ENCODE measurements at places on chromosomes 5 and 9.
A peak's percentile ranks its signal among the peaks of the same experiment; 100 is the strongest.

- DNase-seq: no peak
Observed at GRCh38 chr9:91489361-91489899, 65.8 kb upstream of the NFIL3 start.

DNA sequence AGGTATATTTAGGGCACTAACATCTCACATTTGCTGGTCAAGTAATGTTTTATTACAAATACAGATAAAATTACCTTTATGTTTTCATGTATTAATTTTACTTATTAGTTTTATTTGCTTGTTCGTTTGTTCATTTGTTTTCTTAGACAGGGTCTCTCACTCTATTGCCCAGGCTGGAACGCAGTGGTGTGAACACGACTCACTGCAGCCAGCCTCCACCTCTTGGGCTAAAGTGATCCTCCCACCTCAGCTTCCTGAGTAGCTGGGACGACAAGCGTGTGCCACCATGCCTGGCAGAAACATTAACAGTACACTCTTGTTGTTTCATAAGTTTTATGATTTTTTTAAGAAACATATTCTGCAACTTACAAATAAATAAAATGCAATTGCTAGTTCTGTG lies 123.2 kb downstream of the ZNF608 start:
- no peak for DNase-seq

GRCh38 chr9:87567001-87567400 lies 69.3 kb downstream of the DAPK1 start:
- no peak for DNase-seq

DNA sequence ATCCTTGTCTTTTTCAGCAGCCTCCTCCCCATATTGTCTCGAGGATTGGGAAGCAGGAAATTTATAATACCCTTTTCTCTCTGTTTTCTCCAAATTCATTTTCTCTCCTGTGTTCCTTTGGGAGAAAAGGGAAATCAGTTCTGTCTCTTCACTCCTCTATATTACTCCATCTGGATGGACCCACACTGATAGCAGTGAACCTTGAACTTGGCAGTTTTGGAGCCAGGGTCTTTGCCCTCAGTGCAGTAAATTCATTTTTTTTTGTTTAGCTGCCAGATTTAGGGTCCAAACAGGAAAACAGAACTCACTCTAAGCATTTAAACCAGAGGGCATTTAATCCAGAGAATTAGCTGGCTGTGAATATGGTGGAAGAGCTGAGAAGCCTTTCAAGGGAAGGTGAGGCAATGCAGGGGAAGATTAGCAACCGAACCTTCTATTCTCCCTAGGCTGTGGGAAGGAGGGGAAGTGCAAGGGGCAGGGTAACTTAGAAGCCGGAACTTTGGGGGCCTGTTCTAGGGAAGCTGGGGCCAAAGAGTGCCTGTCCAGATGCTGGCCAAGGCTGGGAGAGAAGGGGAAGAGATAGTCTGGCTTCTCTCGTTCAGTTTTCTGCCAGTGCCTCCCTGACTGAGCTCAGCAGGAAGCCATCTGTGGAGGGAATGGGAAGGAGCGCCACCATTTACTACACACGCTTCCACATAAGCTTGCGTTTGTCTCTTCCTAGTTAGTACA lies 16.3 kb upstream of the NPR2 start:
- DNase-seq: no peak

DNA sequence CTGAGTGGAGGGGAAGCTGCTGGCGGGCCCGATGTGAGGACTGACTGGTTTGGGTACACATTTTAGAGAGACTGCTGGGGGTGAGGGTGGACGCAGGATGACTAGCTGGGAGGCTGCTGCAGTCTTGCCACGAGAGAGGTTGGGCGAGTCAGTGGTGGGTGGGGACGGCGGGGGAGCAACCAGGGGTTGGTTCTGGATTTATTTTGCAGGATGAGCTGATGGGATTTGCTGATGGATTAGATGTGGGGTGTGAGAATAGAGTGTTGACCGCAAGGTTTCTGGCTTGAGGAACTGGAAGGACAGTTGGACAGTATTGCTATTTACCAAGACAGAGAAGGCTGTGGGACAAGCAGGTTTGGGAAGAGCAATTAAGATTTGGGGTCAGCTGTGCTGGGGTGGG lies 5.8 kb upstream of the NDST1 start:
- no peak for DNase-seq

- no peak for DNase-seq
Observed at GRCh38 chr5:115551415-115551814, 6.8 kb upstream of the FEM1C start.

- no peak for DNase-seq
Observed at GRCh38 chr5:96157077-96157780, 195.6 kb upstream of the ELL2 start.

GRCh38 chr5:176152191-176152929 lies 85.9 kb upstream of the SIMC1 start:
- no peak for DNase-seq

DNA sequence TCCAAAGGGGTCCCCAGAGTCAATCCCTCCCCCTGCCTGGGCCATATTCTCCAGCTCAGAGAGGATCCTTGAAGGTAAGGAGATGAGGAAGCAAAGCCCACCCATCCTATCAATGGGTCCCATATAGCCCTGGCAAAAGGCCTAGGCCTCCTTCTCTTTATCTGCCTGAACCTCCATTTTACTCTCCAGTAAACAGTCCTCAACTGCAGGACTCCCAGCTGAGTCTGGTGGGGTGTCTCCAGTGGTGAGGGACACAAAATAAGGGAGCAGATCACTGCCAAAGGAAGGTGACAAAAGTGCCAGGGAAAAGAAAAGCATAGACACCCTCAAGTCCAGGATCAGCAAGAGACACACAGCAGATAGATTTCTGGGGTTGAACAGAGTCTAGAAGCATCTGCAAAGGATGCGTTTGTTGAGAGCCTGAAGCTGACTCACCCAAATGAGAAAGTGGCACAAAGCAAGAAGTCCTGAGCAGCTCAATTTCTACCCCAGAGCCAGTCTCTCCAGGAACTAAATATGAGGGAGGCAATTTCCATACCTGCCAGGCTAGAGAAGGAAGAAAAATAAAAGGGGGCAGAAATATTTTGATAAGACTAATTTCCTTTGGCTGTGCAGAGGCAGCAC lies 2.7 kb upstream of the EBF1 start:
- DNase-seq: no peak

- DNase-seq: no peak
Observed at GRCh38 chr9:84412654-84413053, 72.1 kb upstream of the SLC28A3 start.

- DNase-seq: no peak
Observed at GRCh38 chr5:44536650-44537260, 147.5 kb upstream of the FGF10 start.

GRCh38 chr5:154487541-154487940 lies 9.5 kb upstream of the HAND1 start:
- no peak for DNase-seq

DNA sequence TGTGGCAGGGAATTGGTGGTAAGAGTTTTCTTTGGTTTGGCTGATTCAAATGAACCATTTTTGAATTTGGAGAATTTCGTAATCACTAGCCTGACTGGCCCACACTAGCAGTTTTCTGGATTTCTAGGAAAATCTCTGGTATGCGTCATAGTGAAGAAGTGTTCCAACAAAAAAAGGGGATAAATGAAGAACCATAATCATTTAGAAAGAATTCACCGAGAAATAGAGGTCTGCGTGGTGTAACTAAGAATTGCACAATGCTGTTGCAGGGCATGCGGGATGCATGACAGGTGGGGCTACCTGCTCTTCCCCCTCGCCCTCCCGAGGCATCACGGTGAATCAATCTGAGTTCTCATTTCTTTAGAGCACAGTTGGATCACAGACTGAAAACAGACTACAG lies 232.3 kb upstream of the PAPPA start:
- DNase-seq: no peak

- no peak for DNase-seq
Observed at GRCh38 chr9:7785813-7786212, 13.8 kb downstream of the DMAC1 start.

DNA sequence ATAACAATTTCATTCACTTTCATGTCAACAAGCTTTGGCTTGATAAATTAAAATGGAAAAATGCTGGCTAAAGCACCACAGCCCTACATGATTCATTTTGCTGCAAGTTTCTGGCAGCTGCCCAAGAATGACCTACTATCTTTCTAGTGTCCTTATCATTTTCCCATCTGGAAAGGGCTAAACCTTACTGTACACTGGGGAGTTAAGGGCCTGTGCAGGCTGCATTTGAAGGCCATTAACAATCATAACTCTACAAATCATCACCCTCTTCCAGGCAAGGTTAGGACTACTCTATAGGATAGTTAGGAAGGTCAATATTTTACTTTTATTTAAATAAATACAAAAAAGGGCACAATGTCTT lies 579.7 kb upstream of the ZNF608 start:
- DNase-seq: no peak

- DNase-seq: no peak
Observed at GRCh38 chr5:39430461-39430860, 5.7 kb upstream of the DAB2 start.

- no peak for DNase-seq
Observed at GRCh38 chr9:99954819-99955218, 48.4 kb downstream of the STX17 start.

- peak; percentile 62 for DNase-seq
Observed at GRCh38 chr9:89388084-89388867, 70.0 kb downstream of the SECISBP2 start.

DNA sequence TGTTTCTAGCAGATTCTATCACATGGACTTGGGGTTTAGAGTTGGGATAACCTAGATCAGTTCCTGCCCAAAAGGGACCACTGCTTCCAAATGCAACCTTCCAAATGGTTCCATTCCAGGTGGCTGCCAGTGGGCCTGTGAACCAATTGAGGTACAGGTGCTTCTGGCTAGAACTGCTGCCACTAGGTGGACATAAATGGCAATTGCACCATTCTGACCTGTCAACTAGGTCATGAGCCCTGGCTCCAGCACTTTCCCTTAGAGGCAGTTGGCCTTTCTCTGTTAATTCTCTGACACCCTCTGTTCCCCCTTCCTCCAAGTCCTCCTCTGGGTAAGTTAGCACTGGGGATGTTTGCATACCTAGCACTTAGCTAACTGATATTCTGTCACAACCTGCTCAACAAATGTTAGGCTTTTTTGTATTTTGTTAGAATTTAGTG lies 16.6 kb upstream of the HEMGN start:
- no peak for DNase-seq

GRCh38 chr9:75169623-75170022 lies 81.3 kb downstream of the OSTF1 start:
- no peak for DNase-seq

DNA sequence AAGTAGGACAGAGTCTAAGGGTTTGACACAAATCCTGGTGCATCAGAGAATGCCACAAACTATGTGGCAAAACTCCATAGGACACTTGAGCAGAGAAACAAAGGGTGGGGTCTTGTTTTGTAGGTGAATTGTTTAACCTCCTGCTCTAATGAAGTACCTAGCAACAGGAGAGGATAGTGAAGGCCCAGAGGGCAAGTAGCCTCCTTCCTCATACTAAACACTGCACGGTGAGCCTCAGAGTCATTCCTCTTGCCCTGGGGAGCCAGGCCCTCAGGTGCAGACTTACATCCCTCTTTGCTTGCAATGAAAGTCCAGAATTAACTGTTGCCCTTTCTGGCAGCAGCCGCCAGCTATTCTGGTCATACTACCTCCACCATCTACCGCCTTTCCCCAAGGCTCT lies 166.1 kb downstream of the DROSHA start:
- no peak for DNase-seq

GRCh38 chr5:105783811-105784210 lies 1886.9 kb downstream of the EFNA5 start:
- DNase-seq: no peak

- DNase-seq: no peak
Observed at GRCh38 chr5:168286386-168286785, 5.1 kb upstream of the WWC1 start.

DNA sequence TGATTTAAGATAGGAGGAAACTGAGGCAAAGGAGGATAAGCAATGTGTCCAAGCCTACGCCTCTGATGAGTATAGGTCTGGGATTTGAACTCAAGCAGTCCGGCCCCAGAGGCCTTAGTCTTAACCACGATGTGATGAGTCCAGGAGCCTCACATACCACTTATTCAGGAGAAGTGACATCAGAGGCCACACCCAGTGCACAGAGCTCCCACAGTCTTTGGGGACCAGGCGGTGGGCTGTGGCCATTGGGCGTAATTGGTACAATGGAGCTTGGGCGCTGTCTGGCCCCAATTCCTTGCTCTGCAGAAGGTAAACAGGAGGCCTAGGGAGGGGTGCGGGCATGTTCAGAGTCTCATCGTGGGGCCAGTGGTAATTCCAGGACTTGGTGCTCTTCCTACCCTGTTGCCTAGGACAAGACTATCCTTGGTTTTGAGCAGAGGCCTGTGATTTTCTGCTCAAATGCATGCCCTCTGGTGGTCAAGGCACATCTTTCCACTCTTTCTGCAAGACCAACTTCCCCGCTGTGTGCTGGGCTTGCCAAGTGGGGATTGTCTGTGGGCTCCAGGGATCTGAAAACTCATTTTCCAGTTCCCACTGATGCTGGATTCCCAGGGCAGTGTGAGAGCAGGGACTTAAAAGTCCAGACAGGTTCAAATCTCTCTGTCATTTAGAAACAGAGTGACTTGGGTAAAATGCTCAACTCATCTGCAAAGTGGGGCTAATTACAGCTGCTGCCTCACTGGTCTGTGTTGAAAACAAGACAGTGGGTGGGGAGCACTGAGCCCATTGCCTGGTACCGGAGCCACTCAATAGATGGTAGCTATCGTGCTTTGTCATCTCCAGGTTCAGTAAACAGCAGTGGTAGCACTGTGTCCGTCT lies 15.8 kb downstream of the NDST1 start:
- no peak for DNase-seq

- no peak for DNase-seq
Observed at GRCh38 chr9:122190597-122191381, 31.1 kb downstream of the MORN5 start.

- DNase-seq: no peak
Observed at GRCh38 chr5:10306114-10306513, 1.6 kb downstream of the CMBL start.

DNA sequence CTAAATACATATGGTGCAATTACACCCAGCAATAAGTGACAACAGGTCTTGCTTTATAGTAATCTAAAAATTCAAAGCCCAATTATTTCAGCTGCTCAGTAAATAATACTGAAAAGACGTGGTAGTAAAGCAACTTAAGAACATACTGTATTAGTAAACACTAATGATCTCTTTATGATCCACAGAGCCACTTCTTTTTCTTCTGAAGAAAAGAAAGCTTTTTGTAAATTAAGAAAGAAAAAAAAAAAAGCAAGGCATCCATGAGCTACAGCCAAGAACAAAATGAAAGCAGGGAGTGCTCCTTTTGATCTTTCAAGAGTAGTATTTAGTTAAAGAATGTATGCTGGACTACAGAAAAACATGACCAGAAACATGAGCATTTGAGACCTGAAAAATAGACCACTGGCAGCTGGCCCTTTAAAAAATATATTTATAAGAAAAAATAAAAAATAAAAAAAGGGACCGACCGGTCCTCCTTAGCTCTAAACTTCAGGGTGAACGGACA lies 348.7 kb downstream of the GLIS3 start:
- DNase-seq: no peak

- DNase-seq: no peak
Observed at GRCh38 chr5:91177085-91177484, 206.0 kb downstream of the ARRDC3 start.

All from bone marrow (tissue), 2 donors.